ENCODE measurements at places on chromosomes 16 and 17.

DNA sequence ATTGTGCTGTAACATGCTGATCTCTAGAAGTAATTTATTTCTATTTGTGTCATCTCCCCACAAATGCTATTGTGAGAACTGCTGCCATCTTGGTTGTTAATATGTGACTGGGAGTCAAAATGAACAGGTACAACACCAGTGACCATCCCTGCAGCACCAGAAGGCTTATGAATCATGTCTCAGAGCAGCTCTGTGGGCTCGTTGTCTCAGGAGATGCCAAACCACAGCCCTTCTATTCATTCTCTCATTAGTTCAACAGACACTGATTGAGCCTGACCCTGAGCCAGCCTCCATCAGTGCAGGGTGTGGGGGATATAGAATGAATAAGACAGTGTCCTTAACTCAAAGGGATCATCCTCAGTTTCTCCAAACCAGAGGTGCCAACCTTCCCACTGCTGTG lies 92.5 kb downstream of the UTP18 start:
- DNase-seq, result no peak

DNA sequence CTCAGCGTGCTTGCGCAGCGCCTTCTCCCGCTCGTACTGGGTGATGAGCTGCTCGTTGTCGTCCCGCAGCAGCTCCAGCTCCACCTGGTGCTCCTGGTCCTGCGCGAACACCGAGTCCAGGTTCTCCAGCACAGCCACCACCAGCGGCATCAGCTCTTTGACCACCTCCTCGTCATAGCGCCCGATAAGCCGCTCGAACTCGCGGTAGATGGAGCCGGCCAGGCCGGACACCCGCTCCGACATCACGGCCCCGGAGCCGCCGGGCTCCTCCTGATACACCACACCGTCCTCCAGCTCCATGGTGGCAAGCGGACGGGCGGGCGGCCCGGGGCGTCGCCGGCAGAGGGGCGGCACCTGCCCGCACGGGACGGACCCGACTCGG lies 320 bp downstream of the SPAG9 start:
- DNase-seq, result no peak

GRCh38 chr17:19728084-19728495 lies 11.7 kb upstream of the SLC47A2 start:
- DNase-seq, result no peak

DNA sequence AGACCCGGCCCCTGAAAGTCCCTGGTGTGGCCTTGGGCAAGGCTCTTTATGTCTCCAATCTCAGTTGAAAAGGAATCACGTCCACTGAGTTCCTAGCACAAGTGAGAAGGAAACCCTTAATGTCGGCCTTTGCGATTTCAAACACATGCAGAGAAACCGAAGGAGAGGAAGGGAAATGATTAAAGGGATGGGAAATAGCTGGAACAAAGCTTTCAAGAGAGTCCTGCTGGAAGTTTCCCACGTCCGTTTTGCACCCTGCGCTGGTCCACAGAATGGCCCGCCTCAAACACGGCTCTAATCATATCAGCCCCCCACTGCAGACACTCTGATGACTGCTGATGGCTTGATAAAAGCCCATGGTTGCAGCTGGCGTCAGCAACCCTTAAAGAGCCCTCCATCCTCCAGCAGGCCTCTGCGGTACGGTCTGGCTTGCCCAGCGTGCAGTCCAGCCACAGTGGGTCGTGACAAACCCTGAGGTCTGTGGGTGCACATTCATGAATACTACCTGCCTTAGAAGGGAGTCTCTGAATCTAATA lies 765.5 kb upstream of the EEF2KMT start:
- DNase-seq, result no peak

DNA sequence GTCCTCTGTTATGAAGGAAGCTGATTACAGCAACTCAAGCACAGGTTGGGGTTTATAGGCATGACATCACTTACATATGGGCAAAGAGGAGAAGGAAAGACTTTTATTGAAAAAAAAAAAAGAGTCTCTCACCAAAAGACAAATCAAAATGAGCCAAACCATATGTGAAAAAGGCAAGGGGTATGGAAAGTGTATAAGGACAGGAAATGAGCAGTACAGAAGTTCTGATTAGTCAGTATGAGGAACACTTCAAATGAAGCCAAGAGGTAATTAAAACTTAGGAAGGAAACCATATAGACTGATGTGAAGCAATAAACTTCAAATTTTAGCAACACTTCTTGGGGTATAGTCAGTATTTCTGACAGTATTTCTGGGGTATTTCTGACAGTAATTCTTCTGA lies 1372.6 kb downstream of the CDH11 start:
- DNase-seq, result no peak

DNA sequence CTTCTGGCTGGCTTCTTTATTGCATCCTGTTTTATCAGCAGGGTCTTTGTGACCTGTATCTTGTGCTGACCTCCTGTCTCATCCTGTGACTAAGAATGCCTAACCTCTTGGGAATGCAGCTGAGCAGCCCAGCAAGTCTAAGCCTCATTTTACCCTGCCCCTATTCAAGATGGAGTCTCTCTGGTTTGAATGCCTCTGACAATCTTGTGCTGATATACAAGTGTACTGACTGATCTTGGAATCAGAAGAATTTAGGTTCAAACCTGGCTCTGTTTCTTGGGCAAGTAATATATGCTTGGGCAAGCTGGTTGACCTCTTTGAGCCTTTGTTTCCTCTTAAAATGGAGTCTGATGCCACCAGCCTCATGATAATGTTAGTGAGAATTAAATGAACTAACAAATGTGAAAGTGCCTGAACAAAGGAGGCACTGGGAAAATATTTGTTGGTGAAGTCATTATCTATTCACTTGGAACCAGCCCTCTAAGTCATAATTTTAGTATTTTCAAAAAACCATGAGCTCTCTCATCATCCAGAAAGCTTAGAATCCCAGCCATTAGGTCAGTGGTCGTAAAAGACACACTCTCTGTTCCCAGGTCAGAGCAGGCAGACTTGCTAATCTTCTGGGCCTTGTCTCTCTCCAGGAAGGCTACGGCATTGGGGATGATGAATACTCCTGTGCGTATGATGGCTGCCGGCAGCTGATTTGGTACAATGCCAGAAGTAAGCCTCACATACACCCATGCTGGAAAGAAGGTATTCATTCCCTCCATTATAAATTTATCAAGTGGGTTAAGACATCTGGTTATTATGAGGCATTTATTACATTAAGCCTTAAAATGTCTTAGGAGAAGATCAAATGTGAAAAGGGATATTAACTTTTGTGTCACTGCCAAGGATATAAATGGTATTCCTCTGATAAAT lies 18.1 kb upstream of the ARL2BP start:
- no peak for DNase-seq

GRCh38 chr16:65480281-65481091 lies 358.6 kb upstream of the CDH11 start:
- DNase-seq, result no peak

- no peak for DNase-seq
These were observed 30.5 kb downstream of the TMEM11 start for GRCh38 chr17:21183468-21183867.

- peak; percentile 83 for DNase-seq
These were observed 8.9 kb downstream of the UBTF start for GRCh38 chr17:44210342-44211192.

DNA sequence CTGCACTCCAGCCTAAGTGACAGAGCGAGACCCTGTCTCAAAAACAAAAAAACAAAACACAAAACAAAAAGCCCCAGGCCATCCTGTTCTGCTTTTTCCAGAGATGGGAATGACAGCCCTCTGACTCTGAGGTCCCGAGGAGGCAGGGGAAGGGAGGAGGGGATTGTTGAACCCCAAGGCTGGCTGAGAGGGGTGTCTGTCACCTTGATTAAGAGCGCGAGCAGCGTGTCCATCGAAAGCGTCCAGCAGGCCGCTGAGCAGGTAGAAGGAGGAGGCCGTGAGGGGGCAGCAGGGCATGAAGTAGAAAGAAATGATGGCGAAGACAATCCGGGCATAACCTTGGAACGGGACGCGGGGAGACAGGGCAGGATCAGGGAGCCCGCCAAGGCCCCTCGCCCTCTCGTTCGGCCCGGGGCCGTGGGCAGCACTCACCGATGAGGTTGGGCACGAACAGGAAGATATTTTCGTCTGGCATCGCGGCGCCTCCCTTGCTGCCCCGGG lies 593 bp downstream of the CDIPT start:
- DNase-seq, result no peak

GRCh38 chr16:88062341-88063210 lies 111.3 kb downstream of the BANP start:
- DNase-seq, result no peak

GRCh38 chr17:36842231-36842819 lies 95.0 kb upstream of the LHX1 start:
- no peak for DNase-seq

- DNase-seq, result no peak
These were observed 1.4 kb downstream of the TRAF4 start for GRCh38 chr17:28744972-28745785.

GRCh38 chr16:50365791-50366575 lies 2.8 kb downstream of the BRD7 start:
- DNase-seq, result no peak

- no peak for DNase-seq
These were observed 17.1 kb upstream of the ST6GALNAC1 start for GRCh38 chr17:76660656-76661042.

- DNase-seq, result no peak
These were observed 1.1 kb downstream of the ZCCHC14 start for GRCh38 chr16:87491522-87492290.

- DNase-seq, result no peak
These were observed 464 bp downstream of the RUNDC3A start for GRCh38 chr17:44308865-44309264.

DNA sequence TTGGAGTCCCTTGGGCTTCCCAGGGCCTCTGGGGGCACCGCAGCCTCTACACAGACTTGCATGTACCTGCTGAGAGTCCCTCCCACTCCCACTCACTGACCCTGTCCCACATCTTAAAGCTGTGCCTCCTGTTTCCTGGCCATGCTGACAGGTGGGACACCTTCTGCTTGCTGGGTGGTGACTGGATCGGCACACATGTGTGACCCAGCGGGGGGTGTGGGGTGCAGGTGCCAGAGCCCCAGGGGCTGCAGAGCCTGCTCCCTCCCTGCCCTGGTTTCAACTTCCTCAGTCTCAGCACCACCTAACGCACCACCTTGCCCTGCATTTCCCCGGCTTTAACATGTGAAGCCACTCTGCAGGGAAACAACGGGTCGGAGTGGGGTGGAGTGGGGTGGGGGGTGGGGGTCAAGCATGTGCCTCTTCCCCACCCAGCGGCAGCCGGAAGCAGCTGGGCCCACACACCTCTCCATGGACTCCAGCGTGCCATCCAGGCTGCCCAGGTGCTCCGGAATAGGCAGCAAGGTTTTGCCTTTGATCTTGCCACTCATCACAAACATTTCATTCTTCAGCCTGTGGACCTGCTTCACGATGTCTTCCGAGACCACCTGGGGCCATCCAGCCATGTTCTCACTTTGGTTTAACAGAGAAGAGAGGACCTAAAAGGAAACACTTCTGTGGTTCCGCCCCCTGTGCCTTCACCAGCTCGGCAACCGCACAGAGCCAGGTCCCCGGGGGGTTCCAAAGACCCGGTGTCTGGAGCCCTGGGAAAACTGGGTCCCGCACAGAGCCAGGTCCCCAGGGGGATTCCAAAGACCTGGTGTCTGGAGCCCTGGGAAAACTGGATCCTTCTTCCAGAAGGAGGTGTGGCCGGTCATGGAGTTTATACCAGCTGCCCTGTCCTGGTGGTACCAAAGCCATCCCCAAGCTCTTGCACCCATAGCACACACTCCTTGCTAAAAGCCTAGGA lies 4.7 kb downstream of the DNAH17 start:
- no peak for DNase-seq

DNA sequence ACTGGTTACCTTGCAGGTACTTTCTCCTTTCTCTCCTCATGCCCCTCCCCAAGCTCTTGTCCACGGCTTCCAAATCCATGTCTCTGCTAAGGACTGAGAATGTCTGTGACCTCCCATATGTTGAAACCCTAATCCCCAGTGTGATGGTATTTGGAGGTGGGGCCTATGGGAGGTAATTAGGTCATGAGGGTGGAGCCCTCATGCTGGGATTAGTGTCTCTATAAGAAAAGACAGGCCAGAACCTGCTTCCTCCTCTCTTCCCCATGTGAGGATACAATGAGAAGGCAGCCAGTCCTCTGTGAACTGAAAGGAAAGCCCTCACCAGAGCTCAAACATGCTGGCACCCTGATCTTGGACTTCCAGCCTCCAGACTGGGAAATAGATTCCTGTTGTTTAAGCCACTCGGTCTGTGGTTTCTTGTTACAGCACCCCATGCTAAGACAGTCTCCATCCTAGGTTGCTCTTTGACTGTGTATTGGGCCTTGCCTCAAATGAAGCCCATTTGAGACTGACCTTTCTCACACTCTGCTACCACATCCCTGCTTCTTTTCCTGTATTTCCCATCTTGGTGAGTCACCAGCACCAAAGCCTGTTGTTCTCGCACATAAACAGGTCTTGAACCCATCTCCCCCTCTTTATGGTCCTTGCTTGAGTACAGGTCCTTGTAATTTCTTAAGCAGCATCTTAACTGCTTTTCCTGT lies 135.0 kb downstream of the CDK5R1 start:
- DNase-seq, result no peak

GRCh38 chr16:11141409-11142260 lies 114.4 kb downstream of the SOCS1 start:
- DNase-seq, result no peak

- DNase-seq, result no peak
These were observed 191.8 kb downstream of the PRKCA start for GRCh38 chr17:66494023-66494803.

Measured in stimulated activated CD8-positive, alpha-beta memory T cell treated with anti-CD3 and anti-CD28 coated beads, Interleukin-12 subunit alpha, Interleukin-12 subunit beta, amount 100 ng/mL, for 4 hours (primary cell).